ENCODE measurements at places on chromosomes 16 and 17. TPM values are rescaled to one million over a fixed set of nuclear protein-coding genes. Genes with fewer than 3 reads are reported as not detected.

DNA sequence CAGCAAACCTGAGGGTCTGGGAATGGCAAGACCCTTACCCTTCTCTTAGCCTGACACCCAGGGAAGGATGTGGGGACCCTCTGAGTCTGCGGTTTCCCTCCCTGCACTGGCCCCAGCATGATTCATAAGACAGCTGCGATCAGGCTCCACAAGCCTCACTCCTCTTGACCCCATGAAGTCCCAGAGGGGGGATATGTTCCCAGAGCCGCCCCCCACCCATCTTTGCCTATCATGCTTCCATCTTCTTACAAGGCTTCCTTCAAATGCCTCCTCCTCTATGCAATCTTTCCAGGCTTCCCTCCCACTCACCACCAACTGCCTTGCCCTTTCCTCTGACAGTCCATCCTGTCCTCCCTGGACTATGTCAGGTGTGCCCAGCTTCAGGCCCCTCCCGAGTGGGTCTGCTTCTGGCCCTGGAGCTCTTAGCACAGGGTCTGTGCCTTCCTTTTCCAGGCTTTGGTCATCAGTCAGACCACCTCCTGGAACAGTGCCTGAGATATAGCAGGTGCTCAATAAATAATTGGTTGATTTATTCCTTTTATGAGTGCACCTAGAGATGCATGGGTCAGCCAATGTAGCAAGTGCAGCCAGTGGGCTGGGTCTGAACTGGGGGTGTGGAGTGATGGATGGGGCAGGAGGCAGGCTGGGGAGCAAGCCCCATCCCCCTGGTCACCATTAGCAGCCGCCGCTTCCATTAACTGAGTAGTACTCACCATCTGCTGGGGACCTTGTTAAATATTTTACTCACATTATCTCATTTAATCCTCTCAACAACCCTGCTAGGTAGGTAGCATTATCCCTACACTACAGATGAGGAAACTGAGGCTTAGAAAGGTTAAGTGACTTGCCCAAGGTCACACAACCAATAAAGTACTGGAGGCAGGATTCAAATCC is 8.4 kb downstream of the DLX3 start:
- DNase-seq, result no peak
- no peak overlapping the region for H3K4me3 ChIP-seq
- peaks cover 8% of the 10 kb centered on the region for H3K4me1 ChIP-seq

Gene MFAP4
- total RNA-seq, result not detected

Gene FTSJ3
- total RNA-seq, result 82.4 TPM

- H3K27ac ChIP-seq, result no peak overlapping the region
- no peaks in the 10 kb centered on the region for H3K36me3 ChIP-seq
- DNase-seq, result no peak
- no peak overlapping the region for H3K4me3 ChIP-seq
- no peaks in the 10 kb centered on the region for H3K27me3 ChIP-seq
These were observed 113.4 kb upstream of the PMFBP1 start for GRCh38 chr16:72285324-72285723.

Gene FA2H
- total RNA-seq, result 6.2 TPM

DNA sequence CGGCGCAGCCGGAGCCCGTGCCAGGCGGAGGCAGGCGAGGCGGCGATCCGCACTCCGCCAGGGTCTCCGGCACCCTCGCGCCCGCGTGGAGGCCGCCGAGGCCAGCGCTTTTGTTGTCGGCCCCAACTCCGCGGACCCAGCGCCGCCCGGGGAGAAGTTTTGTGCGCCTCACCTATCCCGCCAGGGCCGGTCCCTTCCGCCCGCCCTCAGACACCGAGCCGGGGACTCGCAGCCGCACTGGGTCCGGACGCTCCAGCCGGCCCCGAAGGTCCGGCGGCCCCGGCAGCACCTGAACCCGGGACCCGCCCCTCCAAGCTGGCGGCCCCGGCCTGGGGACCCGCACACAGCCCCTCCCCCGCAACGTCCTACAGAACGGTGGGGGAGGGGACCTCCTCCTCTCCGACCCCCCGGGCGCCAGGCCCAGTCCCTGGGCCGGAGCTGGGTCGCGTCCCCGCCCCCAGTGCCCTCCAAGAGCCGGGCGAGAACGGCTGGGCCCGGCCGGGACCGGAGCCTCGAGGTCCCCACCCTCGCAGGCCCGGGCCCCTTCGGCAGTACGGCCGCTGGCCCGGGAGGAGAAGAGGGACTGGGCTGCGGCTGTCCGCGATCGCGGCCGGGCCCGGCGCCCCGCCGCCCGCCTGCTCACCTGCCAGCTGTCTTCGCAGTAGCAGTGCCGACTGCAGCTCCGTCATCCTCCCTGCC is 698 bp downstream of the UBE2G1 start:
- peak overlapping the region; percentile 71 for H3K27ac ChIP-seq
- H3K36me3 ChIP-seq, result peaks cover 4% of the 10 kb centered on the region
- H3K27me3 ChIP-seq, result no peaks in the 10 kb centered on the region
- peak overlapping the region; percentile 84 for H3K4me3 ChIP-seq
- H3K4me1 ChIP-seq, result no peaks in the 10 kb centered on the region

DNA sequence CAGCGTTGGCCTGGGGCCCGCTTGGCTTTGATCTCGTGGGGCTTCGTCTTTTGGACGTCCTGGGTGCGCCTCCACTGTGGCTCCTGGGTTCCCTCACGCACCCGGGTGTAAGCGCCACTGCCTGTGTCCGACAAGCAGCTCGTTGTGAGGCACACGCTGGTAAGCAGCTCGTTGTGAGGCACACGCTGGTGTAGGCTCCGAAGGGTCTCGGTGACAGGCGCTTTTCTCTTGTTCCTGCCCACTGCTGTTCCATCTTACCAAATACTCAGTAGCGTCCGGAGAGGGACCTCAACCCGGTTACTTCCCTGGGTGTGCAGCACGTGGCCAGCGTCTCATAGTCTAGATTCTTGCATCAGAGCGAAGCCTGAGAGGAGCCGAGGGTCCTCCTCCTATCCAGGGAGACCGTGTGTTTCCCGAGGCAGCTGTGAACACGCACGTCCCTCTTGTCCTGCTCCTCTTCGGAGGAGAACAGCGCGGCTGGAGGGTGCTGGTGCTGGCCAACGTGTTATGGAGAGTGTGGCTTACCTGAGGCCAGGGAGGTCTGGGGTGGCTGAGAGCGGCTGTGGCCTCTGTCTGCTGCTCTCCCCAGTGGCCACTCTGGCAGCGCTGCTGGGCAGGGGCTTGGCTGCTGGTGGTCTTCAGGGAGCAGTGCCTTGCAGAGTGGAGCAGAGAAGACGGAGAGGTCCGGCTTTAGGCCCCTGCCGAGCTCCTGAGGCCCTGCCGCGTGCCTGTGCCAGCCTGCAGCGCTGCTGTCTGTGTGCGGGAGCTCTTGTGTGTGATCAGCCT is 32.1 kb upstream of the ZNF750 start:
- peaks cover 27% of the 10 kb centered on the region for H3K4me1 ChIP-seq
- no peak for DNase-seq
- H3K27ac ChIP-seq, result no peak overlapping the region
- H3K27me3 ChIP-seq, result no peaks in the 10 kb centered on the region
- no peaks in the 10 kb centered on the region for H3K36me3 ChIP-seq

Gene SCNN1B
- total RNA-seq, result 4.1 TPM

Gene ARL2BP
- 38.4 TPM for total RNA-seq

DNA sequence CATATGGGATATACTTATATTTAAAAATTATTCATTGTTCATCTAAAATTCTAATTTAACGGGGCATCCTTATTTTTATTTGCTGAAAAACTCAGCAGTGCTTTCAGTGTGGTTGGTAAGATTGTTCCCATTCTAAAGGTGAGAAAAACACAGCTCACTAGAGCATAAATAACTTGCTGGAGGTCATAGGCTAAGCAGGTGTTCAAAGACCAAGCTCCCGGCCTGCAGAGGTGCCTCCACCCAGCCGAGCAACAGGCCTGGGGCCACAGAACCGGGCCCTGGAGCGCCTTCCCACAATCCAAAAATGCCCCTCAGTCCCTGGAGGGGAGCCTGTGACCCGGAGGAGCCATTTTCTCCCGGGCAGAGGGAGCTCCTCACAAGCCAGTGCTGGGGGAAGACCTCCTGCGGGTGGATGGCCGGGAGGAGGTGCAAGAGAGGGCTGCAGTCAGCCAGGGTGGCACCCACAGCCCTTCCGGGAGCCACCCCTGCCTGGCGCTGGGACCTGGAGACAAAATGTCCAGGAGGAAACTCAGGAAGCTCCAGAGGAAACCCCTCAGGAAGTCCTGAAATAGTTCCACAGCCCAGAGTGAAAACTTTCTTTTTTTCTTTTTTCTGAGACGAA is 14.7 kb downstream of the ABR start:
- no peaks in the 10 kb centered on the region for H3K4me1 ChIP-seq
- H3K27ac ChIP-seq, result no peak overlapping the region
- no peak for DNase-seq
- no peaks in the 10 kb centered on the region for H3K36me3 ChIP-seq
- H3K4me3 ChIP-seq, result no peak overlapping the region

- DNase-seq, result no peak
- peaks cover 31% of the 10 kb centered on the region for H3K27me3 ChIP-seq
- no peak overlapping the region for H3K4me3 ChIP-seq
- no peaks in the 10 kb centered on the region for H3K4me1 ChIP-seq
- H3K36me3 ChIP-seq, result no peaks in the 10 kb centered on the region
These were observed 164.3 kb downstream of the ANKFN1 start for GRCh38 chr17:56317351-56318208.

DNA sequence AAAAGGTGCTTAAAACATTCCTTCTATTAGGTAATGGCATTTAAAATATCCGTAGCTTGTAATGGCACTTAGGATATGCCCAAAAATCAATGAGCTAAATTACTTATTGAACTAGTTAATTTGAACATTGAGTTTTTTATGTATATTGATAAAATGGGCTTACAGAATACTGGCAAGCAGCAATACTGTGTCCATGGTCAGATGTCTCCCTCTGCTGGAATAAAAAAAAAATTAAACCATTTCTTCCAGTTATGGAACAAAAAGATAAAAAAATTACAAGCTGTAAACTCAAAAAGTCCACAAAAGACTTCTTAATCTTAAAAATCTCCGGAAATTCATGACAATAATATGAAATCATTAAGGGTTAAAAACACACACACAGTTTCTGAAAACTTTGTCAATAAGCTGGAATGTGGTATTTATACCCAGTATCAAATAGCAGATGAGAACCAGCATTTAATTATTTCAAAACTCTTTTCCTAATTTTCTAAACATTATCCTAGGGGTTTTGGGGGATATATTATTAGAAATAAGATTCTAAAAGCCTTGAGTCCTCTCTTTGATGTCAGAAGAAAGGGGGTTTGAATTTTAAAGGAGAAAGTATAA is 21.5 kb upstream of the PSMD7 start:
- H3K36me3 ChIP-seq, result no peaks in the 10 kb centered on the region
- no peaks in the 10 kb centered on the region for H3K4me1 ChIP-seq
- DNase-seq, result peak; percentile 45
- no peak overlapping the region for H3K4me3 ChIP-seq

Gene SLC52A1
- not detected for total RNA-seq

Gene SMIM5
- total RNA-seq, result 2.3 TPM

GRCh38 chr17:19978805-19979211 is 1.2 kb upstream of the AKAP10 start:
- no peak overlapping the region for H3K27ac ChIP-seq
- no peak for DNase-seq
- H3K27me3 ChIP-seq, result no peaks in the 10 kb centered on the region
- H3K4me1 ChIP-seq, result peaks cover 9% of the 10 kb centered on the region
- H3K36me3 ChIP-seq, result no peaks in the 10 kb centered on the region

- H3K4me1 ChIP-seq, result peaks cover 76% of the 10 kb centered on the region
- H3K4me3 ChIP-seq, result peak overlapping the region; percentile 3
- DNase-seq, result peak; percentile 94
- H3K36me3 ChIP-seq, result peaks cover 5% of the 10 kb centered on the region
These were observed 276.9 kb downstream of the SOX9 start for GRCh38 chr17:72397687-72398086.

Gene FBXW10
- 0.15 TPM for total RNA-seq

DNA sequence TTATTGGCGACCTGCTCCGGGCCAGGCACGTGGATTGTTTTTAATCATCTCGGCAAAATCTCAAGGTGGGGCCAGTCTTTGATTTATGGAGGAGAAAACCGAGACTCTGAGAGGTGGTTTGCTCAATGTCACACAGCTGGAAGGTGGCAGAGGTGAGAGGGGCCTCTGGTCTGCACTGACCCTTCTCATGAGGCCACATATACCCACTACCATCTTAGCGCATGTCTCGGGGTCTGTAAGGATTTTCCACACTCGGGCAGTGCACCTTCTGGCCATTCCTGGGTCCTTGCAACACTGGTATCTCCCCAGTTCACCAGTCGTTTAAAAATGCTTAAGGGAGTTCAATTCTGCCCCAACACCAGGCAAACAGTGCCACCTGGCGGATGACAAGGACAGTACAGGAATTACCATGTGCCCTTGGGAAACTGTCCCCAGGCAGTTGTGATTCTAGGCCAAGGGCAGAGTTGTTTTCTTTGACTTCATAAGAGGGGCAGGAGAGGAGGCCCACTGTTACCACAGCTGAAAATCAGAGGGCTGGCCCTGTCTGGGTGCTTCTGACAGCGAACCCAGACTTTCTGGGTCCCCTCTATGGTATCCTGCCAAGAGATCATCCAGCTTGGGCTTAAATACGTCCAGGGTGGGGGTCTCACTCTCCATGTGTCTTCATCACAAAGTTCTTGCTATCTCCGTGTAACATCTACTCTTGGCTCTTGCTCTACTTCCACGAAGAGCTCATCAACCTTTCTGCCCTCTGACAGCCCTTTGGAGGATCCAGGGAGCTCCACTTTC is 39.4 kb upstream of the RAI1 start:
- no peak overlapping the region for H3K4me3 ChIP-seq
- H3K4me1 ChIP-seq, result no peaks in the 10 kb centered on the region
- H3K36me3 ChIP-seq, result no peaks in the 10 kb centered on the region
- H3K27ac ChIP-seq, result no peak overlapping the region

- H3K4me3 ChIP-seq, result no peak overlapping the region
- no peaks in the 10 kb centered on the region for H3K27me3 ChIP-seq
- H3K36me3 ChIP-seq, result no peaks in the 10 kb centered on the region
These were observed 5.8 kb upstream of the ATP2C2 start for GRCh38 chr16:84362471-84362941.

Data from PC-3 (cell line).